ENCODE measurements at places on chromosomes 7 and 10.
A peak's percentile ranks its signal among the peaks of the same experiment; 100 is the strongest.

DNA sequence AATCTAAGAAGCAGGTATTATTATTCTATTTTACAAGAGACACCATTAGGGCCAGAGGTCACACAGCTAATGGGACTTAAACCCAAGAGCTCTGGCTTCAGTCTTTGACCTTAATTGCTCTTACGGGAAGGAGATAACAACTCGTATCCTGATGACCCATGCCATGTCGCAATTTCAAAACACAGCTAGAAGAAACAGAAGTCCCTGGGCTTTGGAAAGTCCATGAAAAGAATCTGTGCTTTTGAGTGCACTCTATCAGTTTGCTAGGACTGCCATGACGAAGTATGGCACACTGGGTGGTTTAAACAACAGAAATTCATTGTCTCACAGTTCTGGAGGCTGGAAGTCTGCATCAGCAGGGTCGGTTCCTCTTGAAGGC, 247.8 kb upstream of the AOAH start:
- peak; percentile 21 for DNase-seq

DNA sequence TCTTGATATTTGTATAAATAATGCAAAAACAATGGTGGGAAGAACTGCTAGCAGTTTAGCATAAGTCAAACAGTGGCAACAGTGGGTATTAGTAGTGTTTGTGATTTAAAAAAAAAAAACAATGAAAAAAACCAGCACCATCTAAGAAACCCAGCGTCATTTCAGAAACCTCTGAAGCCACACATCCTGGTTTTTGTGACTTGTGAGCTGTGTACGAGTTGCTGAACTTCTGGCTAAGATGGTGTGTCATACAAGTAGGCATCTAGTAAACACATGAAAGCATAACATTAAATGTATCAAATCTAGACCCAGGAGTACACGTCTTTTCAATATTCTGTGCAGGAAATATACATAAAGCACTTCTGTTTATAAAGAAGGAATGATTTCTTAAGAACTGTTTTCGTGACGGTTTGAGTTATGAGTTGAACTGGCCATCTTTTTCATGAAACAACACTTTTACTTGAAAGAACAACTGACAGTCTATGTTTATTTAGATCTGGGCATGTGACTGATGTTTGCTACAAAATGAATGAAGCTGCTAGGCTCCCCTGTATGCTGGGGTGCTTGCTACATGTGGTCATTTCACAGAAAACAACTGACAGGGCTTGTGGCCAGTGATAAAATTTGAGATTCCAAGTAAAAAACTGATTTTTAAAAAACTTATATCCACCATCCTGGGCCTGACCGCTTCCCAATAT, 143.5 kb downstream of the PIP4K2A start:
- no peak for DNase-seq

DNA sequence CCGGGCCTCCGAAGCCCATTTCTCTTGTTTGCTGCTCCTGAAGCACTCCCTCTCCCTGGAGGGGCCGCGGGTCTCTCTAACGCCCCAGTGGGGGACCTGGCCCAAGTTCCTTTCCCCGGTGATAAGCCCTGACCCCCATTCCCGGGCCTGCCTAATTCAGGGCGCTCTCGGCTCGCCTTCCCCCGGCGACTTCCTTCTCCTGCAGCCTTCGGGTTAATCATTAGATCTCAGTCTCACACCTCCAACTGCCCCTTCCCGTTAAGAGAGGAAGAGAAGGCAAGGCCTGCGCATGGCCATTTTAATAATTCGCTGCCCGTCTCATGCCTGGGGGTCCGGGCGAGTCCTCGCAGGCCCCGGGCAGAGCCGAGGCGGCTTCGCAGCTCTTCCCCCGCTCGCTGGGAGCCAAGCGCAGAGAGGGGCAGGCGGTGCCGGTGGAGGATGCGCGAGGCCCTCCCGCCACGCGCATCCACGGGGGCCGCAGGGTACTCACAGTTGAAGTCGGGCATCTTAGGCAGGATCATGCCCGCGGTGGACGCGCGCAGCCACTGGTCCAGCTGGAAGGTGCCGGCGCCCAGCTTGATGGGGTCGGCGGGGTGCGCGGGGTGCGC, 1.2 kb downstream of the MNX1 start:
- DNase-seq, result no peak

GRCh38 chr10:33807531-33808359, 473.3 kb upstream of the NRP1 start:
- DNase-seq, result peak; percentile 11

GRCh38 chr7:42010751-42011150, 226.3 kb downstream of the GLI3 start:
- no peak for DNase-seq

GRCh38 chr7:21542891-21543527, at the start of gene DNAH11:
TSS of gene DNAH11 (plus strand) at chr7:21543039. CDS start at chr7:21543246, 207 bp downstream.
- peak; percentile 57 for DNase-seq

DNA sequence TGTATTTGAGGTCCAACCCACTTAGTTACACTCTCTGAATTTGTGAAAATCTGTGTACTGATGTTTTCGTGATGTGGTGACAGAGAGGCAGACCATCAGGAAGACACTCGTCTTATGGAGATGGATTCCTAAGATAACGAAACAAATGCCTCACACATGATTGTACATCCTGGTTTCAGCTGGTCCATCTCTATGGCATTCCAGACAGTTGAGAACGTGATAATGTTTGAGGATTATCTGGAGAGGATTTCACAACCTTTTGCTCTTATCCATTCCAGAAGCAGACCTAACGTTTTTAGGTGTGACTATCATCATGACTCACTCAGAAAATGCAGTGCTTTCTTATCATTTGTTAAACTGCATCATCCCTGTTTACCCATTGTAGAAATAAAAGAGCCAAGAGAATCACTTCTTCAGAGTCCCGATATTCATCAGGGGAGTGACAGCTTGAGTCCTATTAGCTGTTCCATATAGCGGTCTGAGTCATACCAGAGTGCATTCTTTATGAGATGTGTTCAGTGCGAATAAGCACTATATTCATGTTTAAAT, 74.5 kb downstream of the BMPER start:
- DNase-seq, result no peak

- DNase-seq, result no peak
Observed at GRCh38 chr7:133491846-133492652, 239.2 kb downstream of the EXOC4 start.

DNA sequence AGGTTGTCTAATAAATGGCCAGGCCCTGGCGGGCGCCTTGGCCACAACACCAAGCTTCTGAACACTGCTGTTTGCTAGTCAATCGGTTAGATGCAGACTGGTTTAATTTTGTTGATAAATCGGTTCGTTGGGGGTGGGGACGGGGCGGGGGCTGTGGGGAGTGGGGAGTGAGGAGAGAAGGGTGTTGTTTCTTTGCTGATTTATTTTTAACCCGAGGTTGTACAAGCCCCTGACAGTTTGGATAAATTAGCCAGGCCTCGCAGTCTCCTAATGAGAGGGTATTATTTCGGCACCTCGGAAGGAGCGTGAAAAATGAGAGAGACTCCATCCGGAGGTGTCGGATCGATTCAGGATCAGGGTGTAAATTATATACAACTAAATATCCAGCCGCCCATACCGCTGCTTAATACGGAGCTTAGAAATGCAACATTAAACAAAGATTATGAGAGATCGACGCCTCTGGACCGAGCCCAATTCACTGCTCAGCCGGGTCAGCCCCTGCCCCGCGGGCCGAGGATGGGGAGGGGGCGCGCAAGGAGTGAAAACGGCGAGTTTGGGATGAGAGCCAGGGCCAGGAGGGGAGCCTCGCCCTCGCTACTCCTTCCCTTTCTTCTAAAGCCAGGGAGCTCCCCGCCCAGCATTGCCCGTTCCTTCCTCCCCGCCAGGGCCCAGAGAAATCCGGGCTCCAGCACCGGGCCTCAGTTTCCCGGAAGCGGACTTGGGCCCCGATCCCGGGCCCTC, 8.0 kb downstream of the UNCX start:
- no peak for DNase-seq

DNA sequence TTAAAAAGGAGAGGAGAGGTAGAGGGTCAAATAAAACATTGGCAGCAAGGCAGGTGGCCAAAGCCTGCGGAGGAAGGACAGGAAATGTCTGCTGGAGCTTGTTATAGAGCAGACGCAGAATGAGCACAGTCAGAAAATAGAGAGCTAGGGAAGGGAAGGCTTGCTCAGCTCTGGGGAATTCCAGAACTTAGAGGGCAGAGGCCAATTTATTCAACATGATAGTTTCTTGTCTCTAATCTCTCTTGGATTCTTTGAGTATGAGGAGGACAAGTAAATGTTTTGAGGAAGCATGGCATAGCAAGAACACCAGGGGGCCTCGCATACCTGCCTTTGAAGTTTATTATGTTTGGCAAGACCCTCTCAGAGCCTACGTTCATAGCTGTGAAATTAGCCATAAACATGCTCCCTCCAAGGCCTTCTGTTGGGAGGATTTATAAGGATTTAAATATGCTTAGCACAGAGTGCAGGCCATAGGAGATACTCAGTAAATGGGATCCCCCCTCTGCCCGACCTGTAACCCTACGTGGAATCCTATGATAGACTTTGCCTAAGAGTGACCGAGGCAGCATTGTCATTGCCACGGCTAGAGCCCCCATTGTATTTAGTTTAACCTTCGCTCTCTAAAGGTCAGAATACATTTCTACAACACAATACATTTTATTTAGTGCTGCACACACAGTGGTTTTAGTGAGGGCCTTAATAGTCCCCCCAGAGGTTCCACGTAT, 293.9 kb downstream of the CCDC3 start:
- no peak for DNase-seq

- no peak for DNase-seq
Observed at GRCh38 chr7:73969991-73970390, 58.0 kb upstream of the ELN start.

DNA sequence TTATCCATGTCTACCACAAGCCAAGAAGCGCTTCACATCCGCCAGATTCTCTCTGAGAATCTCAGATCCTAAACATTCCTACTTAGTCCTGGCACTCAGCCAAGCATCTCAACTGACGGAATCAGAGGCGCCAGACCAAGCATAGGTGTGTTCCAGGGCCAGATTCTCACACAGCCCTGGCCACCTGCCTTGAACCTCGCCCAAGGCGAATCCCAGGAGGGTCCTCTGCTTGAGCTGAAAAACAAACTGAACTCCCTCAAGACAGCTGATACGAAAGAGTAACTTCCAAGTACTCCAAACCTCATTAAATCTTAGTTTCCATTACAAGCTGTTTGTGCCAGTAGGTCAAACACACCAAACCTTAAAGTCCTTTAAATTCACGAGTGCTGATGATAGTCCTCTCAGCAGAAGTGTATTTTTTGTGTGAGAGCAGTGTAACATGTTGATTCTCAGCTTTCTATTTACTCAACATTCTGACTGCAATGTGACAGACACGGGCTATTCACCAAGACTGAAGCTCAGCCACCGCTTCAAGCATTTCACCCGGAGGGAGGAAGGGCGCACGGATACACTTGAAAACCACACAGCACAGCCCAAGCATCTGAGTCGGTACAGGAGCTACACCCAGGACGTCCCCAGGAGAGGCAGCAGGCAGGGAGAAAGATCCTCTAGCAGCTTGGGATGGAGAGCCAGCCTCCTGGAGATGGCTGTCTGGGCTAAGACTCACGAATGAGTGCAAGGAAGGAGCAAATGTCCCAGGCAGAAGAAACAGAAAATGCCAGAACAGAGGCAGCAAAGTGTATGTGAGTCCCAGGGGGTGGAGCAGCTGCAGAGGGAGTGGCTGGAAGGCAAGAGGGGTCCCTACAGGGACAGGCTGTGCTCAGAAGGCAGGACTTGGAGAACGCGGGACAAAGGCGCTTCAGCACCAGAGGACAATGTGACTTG, 6.0 kb downstream of the PARD3 start:
- DNase-seq, result peak; percentile 44

DNA sequence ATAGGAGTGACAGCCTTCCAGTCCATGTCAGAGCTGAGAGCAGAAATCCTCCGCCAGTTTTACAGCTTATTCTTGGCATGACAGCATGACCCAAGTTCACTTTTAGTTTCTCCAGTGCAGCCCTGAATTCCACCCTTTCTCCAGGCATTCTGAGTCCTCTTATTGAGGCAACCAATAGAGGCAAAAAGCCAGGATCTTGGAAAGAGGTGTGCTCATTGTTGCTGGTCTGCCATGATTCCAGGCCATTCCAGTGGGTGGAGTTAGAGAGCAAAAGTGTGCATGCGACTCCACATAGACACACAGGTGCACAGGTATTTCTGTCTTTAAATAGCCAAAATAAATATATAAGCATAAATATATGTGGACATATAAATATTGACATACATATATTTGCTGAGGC, 224.7 kb upstream of the ADARB2 start:
- DNase-seq, result no peak

DNA sequence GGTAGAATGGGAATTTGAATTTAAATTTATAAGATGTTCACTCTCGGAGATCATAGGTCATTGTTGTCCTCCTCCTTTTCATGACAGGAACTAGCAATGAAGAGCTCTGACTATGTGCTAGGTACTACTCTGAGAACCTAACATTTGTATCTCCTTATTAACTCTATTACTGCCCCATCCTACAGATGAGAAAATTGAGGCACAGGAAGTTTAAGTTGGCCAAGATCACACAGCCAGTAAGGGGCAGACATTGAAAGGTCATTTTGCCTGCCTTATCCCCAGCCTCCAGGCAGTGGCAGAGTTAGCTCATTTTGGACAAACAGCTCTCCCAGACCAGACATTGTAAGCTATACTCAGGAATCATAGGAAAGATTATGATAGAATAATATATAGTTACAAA, 6.0 kb downstream of the SRGN start:
- DNase-seq, result no peak

- DNase-seq, result no peak
Observed at GRCh38 chr10:11147722-11148121, 130.1 kb downstream of the CELF2 start.

- DNase-seq, result no peak
Observed at GRCh38 chr10:92880917-92881316, 32.6 kb downstream of the EXOC6 start.

- DNase-seq, result no peak
Observed at GRCh38 chr7:25240896-25241295, 12.6 kb upstream of the NPVF start.

DNA sequence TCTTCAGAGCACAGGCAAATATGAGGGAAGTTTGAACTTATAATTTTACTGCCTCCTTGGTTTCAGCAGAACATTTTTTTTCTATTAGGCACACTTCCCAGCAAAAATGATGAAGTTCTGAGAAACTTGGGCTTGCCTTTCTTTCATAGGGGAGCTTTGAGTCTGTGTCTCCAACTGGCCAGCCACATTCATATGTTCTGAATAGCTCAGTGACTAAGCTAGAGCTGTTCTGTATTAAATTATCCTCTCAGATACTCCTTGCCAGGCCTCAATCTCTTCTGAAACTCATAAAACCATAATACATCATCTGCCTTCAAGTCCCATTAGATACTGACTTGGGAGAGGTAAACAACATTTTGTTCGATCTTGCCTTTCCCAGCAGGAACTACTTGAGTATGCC, 476.5 kb downstream of the GPAM start:
- DNase-seq, result no peak

GRCh38 chr7:128738570-128739047, 550 bp upstream of the CALU start:
- no peak for DNase-seq

GRCh38 chr10:132096863-132097478, 31.2 kb downstream of the JAKMIP3 start:
- no peak for DNase-seq

- DNase-seq, result no peak
Observed at GRCh38 chr7:45202625-45203024, 45.0 kb downstream of the RAMP3 start.

- DNase-seq, result no peak
Observed at GRCh38 chr7:2512713-2513112, 6.9 kb upstream of the LFNG start.

Measured in neuronal stem cell (in vitro differentiated cells).